CD8-positive, alpha-beta memory T cell (primary cell): ENCODE measurements at places on chromosomes 2 and 18. TPM values are rescaled to one million over a fixed set of nuclear protein-coding genes. Genes with fewer than 3 reads are reported as not detected.

GRCh38 chr2:15262792-15263191 lies 298.3 kb downstream of the NBAS start:
- DNase-seq, result no peak

GRCh38 chr2:107729440-107729839 lies 97.3 kb upstream of the RGPD4 start:
- DNase-seq, result no peak

FZD7 gene
- total RNA-seq, result 0.75 TPM

- DNase-seq, result no peak
Measured at GRCh38 chr2:169072163-169072925, 3.0 kb downstream of the DHRS9 start.

DNA sequence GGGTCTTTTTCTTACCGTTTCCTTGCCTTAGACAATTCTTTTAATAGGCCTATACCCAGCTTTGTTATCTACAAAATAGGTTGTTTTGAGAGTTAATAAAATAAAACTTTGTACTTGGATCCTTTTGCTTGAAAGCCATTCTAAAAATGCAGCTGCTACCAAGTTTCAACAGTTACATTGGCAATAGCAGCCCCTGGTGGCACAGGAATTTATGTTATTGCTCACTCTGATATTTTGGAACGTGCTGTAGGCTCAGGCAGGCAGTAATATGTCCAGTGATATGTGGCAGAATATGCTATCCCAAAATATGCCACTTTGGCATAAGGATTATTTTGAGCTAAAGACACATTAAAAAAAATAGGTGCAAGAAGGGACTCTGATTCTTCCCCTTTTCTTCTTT lies 6.7 kb upstream of the COMMD1 start:
- DNase-seq, result no peak

- no peak for DNase-seq
Measured at GRCh38 chr2:147057892-147058490, 786.8 kb upstream of the ACVR2A start.

DNA sequence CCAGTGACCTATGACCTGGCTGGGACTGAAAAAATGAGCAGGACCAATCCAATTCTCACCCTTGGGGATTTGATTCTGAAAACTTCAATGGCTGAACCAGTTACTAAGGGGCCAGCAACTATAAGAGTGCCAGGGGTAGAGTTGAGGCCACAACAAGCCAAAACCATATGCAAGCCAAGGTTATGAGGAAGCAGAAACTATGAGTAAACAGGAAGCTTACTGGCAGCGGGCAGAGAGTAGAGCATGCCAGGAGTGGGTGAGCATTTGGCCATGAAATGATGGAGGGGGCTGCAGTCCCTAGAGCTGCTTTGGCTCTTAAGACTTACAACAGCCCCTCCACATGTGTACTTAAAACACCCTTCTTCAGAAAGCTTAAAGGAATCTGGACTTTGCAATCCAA lies 82.4 kb downstream of the RBMS1 start:
- peak; percentile 10 for DNase-seq

DNA sequence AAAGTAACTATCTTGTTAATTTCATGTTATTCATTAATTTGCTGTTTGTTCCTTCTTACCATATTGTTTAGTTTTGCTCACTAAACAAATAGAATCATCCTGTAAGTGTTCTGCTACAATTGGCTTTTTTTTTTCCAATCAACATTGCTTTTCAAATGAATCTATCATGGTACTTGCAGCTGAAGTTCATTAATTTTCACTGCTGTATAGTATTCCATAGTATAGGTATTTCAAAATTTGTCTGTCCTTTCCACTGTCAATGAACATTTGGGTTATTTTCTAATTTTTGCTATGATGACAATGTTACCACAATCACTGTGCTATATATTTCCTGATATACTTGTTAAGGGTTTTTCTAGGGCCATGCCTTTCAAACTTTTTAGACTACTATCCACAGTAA lies 89.0 kb upstream of the LYPD1 start:
- DNase-seq, result no peak

DNA sequence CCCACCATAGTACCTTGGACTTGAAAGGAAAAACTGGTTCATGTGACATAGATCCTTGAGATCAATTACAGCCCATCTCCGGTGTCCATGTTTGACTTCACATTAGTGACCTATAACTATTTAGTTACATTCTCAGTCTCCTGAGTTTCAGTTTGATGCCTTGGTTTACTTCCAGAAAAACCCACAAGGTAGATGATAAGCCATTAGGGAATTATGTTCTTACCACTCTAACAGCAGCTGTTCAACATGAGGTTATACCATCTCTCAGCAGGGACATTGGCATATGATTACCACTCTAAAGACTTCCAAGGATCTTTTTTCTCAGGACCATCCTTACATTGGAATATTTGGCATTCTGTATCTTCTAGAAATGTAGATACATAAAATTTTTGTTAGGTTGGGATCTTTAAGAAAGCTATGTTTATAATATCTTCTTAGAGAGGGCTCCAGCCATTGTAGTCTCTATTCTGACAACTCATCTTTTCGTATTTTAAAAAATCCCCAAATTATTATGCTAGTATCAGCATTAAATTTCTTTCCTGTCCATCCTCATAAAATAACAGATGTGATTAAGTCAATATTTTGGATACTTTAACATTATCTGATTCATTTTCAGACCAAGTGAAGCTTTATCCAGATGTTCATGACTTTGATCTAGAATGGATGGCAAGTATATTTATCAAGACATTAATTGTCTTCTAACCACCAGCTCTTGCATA lies 258.9 kb downstream of the RDH14 start:
- DNase-seq, result no peak

SETBP1 gene
- total RNA-seq, result 13.9 TPM

GRCh38 chr2:230827774-230828271 lies 36.9 kb upstream of the ITM2C start:
- no peak for DNase-seq

UCN gene
- 1.7 TPM for total RNA-seq

DNA sequence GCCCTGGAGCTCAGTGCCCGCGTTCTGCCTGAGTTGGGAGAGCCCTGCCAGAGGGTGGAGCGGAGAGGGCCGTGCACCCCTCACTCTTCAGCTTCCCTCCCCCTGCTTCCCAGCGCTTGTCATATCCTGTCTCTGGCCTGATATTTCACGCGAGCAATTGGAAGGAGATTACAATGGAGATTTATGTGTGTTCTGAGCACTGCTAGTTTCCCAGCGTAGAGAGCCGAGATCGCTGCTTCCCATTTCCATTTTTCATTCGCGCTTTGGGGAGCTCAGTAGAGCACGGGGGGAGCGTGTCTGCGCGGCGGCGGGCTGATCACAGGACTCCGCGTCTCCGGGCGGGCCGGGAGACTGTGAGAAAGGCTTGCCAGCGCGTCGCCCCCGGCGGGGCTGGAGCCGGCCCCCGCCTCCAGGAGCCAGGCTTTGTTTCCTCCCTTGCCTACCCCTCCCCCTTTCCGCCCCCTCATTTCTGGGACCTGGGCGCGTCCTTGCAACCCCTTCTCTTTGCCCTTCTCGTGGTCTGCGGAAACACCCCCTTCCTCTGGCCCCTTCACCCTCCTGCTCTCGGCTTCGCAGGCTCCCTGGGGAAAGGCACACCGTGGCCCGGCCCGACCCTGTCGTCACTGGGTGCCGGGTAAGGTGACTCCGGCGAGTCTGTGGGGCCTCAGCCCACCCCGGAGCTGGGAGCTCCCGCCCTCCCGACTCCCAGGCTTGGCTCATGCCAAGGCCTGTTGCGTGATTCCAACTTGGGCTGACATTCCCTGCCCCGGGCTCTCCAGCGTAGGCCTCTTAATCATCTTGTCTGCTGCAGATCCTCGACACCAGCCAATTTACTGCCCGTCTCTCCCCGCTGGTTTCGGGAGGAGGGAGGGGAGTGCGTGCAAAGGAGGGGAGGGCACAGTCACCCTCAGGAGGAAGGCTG lies 5.8 kb downstream of the DLX2 start:
- DNase-seq, result no peak

DNA sequence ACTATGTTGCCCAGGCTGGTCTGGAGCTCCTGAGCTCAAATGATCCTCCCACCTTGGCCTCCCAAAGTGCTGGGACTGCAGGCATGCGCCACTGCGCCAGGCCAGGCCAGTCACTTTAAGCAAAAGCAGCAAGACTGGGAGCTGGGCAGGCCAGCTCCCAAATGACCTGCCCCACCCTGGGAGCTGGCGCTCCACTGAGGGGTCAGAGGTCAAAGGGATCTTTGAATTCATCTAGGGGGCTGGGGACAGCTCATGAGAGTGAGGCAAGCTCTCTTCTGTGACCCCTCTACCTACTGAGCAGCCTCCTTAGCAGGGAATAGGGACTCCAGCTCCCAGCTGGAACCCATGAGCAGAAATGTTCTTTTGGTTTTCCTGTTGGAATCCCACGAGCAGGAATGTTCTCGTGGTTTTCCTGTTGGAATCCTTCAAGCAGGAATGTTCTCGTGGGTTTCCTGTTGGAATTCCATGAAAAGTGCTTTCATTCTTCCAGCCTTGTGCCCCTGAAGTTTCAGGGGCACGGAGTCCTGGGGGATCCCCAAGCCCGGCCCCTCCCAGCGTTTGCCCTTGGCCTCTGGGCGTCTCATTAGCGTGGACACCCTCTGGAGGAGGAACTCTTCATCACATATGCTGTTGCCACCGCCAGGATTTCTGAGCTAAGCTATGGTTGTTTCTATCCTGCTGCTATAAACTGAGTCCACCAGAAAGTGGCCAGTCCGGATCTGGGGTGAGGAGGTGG lies 162.0 kb upstream of the HAAO start:
- no peak for DNase-seq

TXNDC2 gene
- not detected for total RNA-seq

DNA sequence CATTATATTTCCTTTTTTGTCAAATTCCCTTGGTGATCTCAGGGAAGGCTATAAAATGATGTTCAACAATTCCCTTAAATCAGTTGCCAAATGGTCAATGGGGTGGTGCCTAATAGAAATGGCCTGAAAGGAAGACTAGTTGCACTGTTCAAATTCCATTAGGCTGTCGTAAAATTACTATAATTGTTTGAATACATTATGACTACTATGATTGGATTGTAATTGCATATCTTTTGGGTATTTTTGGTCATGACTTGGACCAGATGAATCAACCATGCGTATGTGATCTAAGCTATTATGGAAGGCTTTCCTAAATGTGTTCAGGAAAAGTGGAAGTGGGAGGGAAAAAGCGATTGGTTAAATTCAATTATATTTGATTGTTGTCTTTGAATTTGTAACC lies 41.3 kb upstream of the KCNE4 start:
- DNase-seq, result no peak

- DNase-seq, result no peak
Measured at GRCh38 chr2:239159476-239159911, 241.3 kb downstream of the HDAC4 start.

DNA sequence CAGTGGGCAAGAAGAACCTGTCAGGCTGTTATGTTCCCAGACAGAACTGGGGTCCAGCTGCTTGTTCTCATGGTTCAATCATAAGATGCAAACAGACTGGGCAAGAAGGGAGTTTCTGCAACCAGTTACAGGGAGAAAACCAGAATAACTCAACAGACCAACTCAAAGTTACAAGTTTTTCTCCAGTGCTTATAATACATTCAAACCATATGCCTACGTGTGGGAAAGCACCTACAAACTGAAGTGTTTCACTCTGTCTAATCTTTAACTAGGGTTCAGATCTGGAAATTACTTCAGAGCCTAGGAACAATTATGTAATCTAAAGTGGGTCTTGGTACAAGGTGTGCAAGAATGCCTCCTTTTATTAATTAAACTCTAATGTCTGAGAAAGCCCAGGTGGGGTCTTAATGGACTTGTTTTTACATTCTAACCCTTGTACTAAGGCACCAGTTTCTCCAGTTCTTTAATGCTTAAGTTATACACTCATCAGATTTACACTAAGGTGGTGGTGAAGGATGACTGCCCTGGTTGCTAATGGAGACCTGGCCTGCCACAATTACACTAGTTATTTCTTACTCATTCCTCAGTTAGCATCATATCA lies 951.9 kb downstream of the TSN start:
- DNase-seq, result no peak

DTYMK gene
- 131 TPM for total RNA-seq

DNA sequence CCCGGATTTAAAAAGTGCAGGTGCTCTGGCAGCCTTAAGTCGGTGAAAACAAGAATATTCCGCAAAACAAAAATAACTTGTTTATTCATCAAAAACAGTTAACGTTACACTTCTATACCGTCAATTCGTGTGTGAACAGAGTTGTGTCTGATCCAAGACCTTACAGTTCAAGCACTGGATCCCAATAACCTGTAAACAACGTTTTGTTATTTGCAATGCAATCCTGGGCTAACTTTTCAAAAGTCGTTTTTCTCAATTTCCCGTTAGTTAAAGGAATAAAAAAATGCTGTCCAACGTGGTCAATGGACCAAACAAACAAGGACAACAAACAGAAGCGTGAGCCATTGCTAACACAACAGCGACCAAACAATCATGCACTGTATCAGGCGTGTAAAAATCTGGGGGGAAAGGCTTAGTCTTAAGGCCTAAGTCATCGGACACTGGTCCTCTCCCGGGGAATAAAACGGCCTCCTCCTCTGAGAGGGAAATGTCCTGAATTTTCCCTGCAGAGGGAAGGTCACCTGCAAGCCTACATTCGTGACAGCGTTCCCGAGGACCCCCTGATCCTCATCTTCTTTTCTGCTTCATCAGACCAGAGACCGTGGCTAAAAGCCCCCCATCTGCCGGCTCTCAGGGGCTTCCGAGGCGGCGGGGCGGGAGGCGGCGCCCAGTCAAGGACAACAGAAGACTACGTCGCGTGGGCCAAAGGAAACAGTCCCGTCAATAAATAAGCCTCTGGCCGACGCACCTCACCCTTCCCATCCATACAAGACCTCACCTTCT lies 490 bp downstream of the NDUFS1 start:
- DNase-seq, result no peak

- no peak for DNase-seq
Measured at GRCh38 chr2:11936761-11937160, 190.3 kb downstream of the LPIN1 start.

GRCh38 chr2:142041996-142042395 lies 88.8 kb downstream of the LRP1B start:
- DNase-seq, result no peak

- DNase-seq, result no peak
Measured at GRCh38 chr18:12012697-12013096, 31.4 kb downstream of the IMPA2 start.

GRCh38 chr2:100955226-100955625 lies 46.9 kb upstream of the RPL31 start:
- no peak for DNase-seq

DCDC2C gene
- total RNA-seq, result not detected

PLEK gene
- 23.0 TPM for total RNA-seq

QPCT gene
- 4.2 TPM for total RNA-seq

GRCh38 chr2:241857041-241857541 lies 1.6 kb downstream of the PDCD1 start:
- DNase-seq, result peak; percentile 45

DNA sequence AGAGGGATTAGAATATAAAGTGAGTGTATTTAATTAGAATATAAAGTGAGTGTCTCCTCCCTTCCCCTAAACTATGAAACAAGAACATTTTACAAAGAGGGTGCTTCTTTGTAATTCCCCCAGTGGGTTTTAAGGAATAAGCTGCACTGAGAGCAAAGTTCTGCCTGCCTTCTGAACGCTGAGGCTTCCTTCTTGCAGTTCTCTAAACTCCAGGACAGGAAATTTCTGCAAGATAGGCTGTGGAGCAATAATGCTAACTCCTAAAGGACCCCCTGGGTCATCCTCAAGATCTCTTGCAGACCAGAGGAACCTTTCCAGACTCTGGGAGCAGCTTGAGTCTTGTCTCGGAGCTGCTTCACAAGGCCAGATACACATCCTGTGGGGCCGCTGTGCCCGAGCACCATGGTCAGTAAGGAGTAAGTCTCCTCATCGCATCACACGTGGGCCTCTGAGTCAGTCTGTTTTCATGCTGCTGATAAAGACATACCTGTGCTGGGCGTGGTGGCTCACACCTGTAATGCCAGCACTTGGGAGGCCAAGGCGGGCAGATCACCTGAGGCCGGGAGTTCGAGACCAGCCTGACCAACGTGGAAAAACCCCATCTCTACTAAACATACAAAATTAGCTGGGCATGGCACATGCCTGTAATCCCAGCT lies 87.5 kb upstream of the KCNE4 start:
- no peak for DNase-seq
